Caco-2 (cell line): ENCODE measurements at places on chromosomes 1 and 21.

- no peak for DNase-seq
Observed at GRCh38 chr1:229092377-229093237, 178.3 kb upstream of the RAB4A start.

- peak; percentile 27 for DNase-seq
Observed at GRCh38 chr1:50620680-50621329, 197.6 kb upstream of the DMRTA2 start.

- DNase-seq: no peak
Observed at GRCh38 chr1:39229504-39229903, 25.0 kb downstream of the MACF1 start.

GRCh38 chr1:94104776-94105580 lies 16.0 kb downstream of the ABCA4 start:
- DNase-seq: no peak

- DNase-seq: no peak
Observed at GRCh38 chr1:246351721-246352120, 155.4 kb downstream of the SMYD3 start.

DNA sequence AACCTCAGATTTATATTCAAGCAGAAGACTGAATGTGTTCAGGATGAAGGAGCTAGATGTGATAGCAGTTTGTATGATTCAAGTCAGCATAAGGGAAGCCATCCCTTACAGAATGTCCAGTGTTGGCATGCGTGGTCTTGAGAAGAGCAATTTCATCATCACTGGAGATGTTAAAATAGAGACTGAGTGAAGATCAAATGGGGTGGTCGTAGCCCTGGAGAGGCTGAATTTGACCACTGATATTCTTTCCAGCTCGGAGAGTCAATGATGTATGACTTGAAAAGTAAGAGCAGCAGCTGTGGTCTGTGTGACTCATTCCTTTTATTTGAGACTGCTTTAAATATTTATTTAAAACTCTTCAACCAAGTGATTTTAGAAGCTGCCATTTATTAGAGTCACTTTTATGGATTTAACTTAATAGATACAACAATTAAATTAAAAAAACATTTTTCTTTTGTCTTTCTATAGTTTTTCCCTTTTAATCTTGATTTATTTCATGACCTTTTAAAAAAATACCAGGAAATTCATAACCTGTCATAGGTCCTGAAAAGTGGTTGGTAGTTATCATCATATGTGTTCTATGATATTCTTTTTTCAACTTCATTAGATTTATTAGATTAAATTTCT lies 15.5 kb downstream of the FMN2 start:
- DNase-seq: no peak

- no peak for DNase-seq
Observed at GRCh38 chr1:228013131-228013934, 6.5 kb downstream of the WNT3A start.

GRCh38 chr1:66437136-66437401 lies 96.9 kb upstream of the SGIP1 start:
- no peak for DNase-seq

DNA sequence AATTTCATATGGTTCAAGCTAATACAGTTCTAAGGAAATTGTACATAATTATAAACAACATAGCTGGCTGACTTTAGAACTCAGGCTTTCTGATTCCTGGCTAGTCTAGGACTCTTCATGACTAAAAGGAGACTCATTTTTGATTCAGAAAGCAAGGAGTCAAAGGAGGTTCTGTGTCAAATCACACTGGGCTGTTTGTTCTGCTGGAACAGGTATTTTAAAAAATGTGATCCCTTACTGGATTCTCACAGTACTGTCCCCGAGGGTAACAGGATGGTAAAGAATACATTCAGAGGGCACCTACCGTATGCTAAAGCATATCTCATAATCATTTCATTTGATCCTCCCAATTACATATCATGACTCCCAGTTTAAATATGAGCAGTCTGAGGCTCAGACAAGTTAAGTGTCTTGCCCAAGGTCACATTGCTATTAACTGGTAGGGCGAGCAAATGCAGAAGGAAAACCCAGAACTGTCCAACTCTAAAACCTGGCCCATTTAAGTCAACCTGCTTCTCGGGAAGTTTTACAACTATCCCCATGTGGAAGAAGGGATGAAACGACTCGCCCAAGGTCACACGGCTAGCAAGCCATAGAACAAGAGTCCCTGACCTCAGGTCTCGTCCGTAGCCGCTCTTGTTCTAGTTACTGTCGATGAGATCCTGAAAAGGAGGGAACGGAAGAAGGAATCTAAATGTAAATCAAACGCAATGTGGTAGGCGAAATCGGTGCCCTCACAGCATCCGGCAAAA lies 675 bp downstream of the MYSM1 start:
- DNase-seq: no peak

DNA sequence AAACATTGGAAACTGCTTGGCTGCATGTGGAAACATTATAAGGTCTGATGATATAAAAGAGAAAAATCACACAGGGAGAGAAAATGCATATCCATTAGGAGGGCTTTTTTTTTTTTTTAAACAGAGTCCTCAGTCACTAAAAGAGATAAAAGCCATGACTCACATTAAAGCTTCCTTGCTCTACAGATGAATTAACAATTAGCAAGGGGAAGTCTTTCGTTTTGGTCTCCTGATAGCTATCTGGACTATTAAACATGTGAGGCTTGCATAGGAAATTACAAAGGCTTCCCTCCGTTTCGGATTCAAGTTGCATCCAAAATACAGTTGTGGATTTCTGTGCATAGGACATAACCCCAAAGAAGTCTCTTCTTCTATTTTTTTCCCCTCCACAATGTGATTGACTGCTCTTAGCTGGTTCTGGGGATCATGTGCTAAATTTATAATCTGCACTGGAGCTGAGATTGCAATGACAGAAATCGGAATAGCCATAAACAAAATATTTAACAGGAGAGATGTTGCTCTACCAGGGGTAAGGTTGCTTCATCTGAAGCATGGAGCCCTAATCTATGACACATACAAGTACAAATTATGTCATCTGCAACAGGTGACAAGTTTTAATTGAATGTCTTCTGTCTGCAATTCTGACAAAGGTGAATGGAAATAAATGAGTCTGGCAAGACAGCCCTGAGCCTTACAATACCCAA lies 146.8 kb downstream of the ESRRG start:
- no peak for DNase-seq

- DNase-seq: no peak
Observed at GRCh38 chr21:42319851-42320572, 4.8 kb upstream of the TFF3 start.

DNA sequence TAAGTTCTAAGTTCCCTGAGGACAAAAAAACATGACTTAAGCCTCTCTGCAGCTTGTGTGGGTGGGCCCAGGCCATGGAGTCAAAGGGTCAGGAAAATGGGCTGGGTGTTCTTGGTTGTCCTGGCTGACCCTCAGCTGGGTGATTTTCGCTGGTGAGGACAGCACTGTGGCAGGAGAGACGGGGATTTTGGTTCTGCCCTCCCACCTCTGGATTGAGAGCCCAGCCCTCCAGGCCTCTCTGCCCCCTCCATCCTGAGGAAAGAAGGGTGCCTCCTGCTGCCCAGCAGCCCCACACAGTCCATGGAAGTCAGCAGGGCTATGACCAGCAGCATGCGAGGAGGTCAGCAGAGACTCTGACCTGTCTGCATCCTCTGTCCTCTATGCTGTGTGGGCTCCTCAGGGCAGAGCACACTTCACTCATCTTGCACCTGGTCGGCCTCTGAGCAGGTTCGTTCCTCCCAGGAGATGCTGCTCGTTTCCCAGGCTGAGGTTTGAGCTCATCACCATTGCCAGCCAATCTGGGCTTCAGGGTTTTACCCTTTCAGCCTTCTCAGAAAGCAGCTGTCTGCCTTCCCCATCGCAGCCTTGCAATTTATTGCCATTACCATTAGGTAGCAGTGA lies 26.5 kb downstream of the PHGDH start:
- no peak for DNase-seq

- DNase-seq: no peak
Observed at GRCh38 chr1:87615491-87615890, 286.8 kb downstream of the LMO4 start.

- DNase-seq: no peak
Observed at GRCh38 chr1:20936216-20936615, 149.1 kb upstream of the HP1BP3 start.

DNA sequence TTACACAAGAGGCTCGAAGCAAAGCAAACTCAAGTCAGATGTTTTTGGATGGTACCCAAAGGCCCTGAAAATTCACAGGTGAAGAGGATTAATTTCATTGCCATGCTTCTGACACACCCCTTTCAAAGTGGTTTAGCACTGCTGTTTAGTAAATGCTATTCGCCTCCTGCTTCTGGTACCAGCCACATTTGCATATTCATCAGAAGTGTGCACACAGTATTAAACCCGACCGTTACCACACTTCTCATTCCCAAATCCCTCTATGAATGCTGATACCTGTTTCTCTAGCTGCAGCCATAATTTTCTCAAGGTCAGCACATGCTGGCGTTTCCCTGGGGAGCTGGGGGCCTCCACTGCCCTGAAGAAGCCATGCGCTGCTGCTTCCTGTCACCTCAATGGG lies 179.8 kb upstream of the DAB1 start:
- DNase-seq: no peak

DNA sequence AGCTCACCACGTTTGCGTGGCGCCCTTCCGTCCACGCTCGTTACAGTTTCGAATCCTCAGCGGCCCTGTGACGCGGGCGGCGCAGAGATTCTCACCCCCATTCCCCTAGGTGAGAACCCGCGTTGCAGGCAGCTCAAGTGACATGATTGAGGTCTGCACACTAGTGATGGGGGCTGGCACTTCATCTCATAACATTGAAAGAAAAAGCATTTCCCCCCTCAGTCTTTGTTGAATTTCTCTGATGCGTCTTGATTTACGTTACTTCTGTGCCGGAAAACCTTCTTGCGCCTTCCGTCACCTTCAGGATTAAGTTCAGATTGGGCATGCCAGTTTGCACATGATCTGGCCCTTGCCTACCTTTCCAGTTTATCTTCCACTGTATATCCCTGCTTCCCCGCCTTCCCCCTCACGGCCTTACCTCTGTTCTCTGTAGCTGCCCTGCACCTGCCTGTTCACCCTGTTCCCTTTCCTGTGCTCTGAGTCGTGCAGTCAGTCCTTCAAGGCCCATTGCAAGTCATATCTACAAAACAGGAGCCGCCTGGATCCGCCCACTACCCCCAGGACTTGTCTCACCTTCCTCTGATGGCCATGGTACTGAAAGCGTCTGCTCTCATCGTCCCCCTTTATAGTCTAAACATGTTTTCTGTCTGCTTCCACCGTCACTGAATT lies 1.1 kb downstream of the CTPS1 start:
- DNase-seq: peak; percentile 55

- DNase-seq: no peak
Observed at GRCh38 chr1:223244366-223245103, 101.5 kb upstream of the TLR5 start.

- no peak for DNase-seq
Observed at GRCh38 chr1:9233241-9233941, 1.2 kb upstream of the H6PD start.

- DNase-seq: no peak
Observed at GRCh38 chr1:240968864-240969263, 356.9 kb upstream of the GREM2 start.

DNA sequence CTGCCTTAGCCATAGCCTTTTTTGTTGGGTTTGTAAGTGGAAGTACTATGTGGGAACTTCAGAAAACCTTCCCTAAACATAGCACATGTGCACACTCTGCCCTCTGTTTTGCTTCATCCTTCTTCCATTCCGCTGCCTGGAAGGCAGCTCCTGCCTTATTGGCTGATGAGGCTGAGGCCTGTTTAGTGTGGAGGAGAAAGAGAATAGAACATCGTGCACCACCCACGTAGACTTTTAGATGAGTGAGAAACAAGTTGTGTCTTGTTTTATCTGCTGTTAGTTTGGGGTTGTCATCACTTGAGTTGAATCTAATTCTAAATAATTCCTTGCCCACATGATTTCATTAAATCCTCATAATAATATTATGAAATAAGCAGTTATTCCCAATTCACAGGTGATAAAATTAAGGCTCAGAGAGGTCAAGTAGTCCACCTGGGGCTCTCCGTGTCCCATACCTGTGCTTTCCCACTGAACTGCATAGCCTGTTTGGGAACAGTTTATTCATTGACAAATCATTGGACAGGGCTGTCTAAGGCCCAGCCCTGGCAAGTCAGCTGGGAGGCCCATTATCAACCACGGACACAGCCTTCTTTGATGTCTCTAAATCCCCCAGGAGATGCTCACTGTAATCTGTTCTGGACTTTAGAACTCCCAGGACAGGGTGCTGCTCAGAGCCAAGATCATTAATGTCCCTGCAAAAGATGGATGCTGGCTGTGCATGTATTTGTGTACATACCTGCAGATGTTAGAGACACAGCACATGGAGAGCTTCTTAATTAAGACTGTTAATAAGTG lies 93.0 kb downstream of the ABCA4 start:
- DNase-seq: peak; percentile 69

GRCh38 chr1:232435729-232436128 lies 194.2 kb downstream of the SIPA1L2 start:
- no peak for DNase-seq

DNA sequence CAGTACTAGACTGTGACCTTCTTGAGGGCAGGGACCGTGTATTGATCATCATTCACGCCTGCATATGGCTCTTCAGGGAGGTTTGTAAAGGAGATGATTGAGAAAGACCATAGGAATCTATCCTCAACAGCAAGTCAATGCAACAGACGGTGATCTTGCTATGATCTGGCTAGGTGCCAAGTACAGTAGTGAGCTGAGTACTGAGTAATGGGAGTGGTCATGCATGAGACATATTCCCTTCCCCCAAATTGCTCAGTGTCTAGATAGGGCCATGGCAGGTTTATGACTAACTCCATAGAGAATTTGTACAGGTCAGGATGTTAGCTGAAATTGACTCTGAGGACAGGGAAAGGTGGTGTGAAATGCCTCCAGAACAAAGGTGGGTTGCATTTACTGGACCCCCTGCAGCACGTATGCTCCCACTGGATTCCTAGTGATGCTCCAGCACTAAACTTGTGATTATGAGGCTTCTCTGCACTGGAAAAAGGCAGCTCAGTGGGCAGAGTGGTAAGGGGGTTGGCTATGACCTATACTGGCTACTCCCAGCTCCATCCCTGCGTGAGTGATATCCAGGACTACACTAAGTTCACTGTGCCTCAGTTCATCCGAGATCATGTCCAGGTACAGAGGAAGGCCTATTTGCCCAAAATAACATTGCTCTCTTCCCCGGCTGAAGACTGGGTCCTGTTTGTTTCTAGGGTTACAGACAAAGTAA lies 37.2 kb downstream of the KCNJ6 start:
- DNase-seq: no peak

- DNase-seq: no peak
Observed at GRCh38 chr1:204468206-204468605, 26.4 kb downstream of the PIK3C2B start.

DNA sequence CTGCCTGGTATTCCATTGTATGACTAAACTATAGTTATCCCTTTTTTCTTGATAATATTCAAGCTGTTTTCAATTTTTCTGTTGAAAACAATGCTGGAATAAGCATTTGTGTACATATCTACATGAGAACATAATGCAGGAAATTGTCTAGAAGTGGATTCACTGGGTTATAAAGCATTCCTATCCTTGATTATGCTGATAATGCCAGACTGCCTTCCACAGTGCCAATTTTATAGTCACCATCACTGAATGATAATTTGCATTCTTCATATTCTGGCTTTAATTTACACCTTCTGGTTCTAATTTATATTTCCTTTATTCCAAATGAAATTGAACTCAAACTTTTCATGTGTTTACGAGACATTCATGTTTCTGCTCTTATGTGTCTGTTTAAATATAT lies 651.0 kb upstream of the PLXNA2 start:
- no peak for DNase-seq

GRCh38 chr1:23555986-23556634 lies 3.2 kb downstream of the ID3 start:
- no peak for DNase-seq
